Caki2 (cell line): ENCODE measurements at places on chromosomes 3 and 15. TPM values are rescaled to one million over a fixed set of nuclear protein-coding genes. Genes with fewer than 3 reads are reported as not detected.

The PRKCI gene
- 67.7 and 72.9 TPM in 2 replicates for total RNA-seq

DNA sequence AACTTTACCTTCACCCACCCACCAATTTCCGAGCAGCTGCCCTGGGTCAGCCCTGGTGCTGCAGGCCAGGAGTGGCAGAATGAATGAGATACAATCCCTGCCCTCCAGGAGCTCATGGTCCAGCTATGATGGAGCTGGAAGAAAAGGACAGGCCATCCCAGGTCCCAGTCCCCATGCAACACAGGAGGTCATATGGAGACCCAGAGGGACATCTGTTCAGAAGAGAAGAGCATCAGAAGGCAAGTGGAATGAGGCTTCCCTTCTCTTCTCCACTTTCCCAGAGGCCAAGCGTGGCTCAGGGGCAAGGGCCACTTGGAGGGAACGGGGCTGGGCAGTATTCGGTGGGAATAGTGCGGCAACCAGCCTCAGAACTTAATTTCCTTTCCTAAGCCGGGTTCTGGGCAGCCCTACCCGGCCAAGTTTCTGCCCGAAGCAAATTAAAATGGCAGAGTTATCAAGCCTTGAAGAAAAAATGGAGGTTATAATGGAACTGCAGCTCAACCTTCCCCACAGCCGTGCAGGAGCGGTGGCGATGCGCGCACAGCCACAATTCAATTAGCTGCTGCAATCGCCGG lies 35.9 kb downstream of the TLE3 start:
- no peak for DNase-seq

GRCh38 chr15:62112616-62113593 lies 46.1 kb downstream of the C2CD4A start:
- DNase-seq: peak; percentile 96

- no peak for DNase-seq
These were observed 28.1 kb downstream of the ABHD2 start for GRCh38 chr15:89116404-89116803.

The LHFPL4 gene
- not detected in 2 replicates for total RNA-seq

DNA sequence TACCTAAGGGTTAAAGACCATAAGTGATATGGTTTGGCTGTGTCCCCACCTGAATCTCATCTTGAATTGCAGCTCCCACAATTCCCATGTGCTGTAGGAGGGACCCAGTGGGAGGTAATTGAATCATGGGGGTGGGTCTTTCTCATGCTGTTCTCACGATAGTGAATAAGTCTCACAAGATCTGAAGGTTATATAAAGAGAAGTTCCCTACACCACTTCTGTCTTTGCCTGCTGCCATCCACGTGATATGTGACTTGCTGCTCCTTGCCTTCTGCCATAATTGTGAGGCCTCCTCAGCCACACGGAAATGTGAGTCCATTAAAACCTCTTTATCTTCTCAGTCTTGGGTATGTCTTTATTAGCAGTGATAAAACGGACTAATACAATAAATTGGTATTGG lies 75.0 kb upstream of the CADPS start:
- DNase-seq: no peak

The AGTR1 gene
- total RNA-seq: 0.03 TPM in 1 of 2 replicates, not detected in the other

The LTK gene
- not detected in 2 replicates for total RNA-seq

DNA sequence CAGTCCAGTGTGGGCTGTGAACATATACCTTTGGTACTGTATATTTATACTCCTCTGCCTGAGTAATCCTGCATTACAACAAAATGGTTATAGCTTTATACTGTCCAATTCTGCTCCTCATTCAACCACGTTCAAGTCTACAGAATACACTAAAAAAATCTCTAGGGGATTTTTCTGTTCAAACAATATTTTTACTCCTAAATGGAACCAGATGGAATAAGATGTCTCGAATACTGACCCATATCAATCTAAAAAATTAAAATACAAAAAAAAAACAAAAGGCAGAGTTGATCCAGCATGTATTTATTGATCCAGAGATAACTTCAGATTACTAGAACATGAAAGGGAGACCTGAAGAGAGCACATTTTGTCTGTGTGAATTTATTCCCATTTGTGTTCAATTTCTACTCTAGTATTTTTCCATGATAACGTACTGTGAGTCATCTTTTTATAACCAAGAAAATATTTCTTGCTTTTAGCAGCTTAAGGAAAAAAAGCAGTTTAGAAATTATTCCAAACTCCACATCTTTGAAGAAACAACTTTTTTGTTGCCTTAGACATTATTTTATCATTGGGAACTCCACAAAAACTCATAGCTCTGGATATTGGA lies 910.7 kb downstream of the TBL1XR1 start:
- no peak for DNase-seq

DNA sequence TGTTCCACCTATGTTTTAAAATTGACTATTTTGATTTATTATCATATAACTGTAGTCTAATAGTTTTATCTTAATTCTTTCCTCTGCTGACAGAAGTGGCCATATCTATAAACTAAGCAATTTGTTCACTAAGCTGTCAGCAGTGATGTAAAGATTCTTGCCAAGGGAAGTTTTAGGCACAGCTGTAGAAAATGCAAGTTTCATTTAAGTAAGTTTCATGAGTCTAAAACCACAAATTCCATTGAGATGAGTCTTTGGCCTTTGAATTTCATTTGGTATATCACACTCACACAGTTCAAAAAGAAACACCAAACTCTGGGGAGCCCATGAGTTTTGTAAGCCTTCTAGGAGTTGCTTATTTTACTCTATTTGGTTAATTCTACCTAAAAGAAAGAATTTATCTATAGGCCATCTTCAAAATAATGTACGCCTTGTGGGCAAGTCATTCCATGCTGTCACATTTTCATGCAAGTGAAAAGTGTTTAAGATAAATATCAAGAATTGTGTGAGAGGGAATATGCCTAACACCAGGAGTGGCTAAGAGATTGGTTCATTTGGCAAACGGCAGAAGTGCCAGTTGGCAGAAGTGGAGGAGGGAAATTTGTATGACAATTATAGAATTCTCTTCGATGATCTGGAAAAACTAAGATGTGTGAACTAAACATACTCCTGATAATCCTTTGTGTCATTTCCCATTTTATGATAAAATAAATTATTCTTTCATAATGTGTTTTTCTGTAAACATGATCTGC lies 292.9 kb downstream of the ZIC4 start:
- DNase-seq: no peak

- DNase-seq: no peak
These were observed 9.8 kb downstream of the MAP1A start for GRCh38 chr15:43527016-43527801.

GRCh38 chr15:30043211-30043655 lies 39.5 kb upstream of the GOLGA8J start:
- DNase-seq: peak; percentile 36

The STAG1 gene
- total RNA-seq: 10.8 and 19.2 TPM in 2 replicates

DNA sequence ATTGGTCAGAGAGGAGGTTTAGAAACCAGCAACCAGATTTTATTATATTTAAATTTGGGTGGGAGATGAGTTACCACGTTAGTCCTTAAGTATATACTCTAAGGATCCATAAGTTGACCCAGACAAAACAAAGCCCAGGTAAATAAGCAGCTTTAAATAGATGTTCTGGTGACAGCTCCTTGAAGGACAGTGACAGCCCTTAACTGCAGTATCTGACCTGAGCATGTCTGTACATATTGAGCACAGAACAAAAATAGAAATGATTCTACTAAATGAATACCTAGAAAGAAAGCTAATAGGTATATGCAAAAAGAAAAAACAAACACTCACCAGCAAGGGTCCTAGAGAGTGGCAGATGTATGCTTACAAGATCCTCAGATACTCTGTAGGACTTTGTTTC lies 63.0 kb downstream of the UBR1 start:
- no peak for DNase-seq

The CASR gene
- not detected in 2 replicates for total RNA-seq

DNA sequence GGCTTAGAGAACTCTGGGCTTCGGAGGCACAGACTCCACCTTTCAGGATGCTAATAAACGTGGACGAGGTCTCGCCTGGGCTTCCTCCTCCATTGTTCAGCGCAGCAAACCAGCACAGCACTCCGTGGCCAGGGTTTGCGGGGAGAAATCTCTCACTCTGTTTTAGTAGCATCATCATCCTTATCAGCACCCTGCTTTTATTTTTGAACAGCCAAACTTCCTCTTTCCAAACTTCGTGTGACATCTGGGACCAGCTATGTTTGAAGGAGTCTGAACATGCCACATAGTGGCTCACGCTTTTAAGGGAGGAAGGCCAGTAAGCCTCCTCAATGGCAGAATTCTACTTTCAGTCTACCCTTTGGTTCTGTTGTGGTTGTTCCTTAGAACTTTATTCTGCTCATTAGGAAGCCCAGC lies 149.0 kb downstream of the PGPEP1L start:
- DNase-seq: no peak

DNA sequence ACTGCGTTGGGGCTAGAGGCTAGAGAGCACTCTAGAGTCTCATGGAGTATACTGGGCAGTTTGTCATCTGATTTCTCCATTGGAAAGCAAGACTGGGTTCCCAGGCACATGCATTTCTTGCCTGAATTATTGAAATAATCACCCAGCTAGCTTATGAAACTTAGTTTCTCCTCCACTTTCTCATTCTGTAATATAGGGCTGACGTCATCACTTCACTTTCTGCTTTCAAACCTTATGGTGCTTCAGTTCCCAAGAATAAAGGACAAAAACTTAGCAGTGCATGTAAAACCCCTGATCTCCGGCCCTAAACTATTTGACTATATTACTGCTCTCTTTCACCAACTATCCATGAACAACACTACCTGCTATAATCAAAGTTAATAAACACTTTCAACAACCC lies 147.9 kb downstream of the IGSF11 start:
- no peak for DNase-seq

The SYNM gene
- total RNA-seq: 7.3 and 8.3 TPM in 2 replicates

The TJP1 gene
- 25.0 and 39.3 TPM in 2 replicates for total RNA-seq

The MAGEL2 gene
- not detected in 2 replicates for total RNA-seq

DNA sequence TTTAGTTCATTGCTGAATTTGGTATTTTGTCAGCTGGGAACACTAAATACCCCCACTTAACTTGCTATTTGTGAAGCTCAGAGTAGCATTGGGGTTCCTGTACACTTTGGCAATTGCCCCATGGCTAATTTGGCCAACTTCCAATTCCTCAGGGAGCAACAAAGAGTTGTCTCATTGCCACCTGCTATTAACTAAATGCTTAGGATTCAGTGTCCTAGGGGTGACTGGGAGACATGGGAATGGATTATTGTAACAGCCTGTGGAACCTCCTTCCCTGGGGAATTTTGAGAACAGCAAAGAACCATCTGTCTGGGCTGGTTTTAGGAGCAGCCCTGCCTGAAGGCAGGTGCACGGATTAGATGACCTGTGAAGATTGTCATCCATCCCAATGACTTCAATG lies 437.4 kb upstream of the TPRG1 start:
- no peak for DNase-seq

GRCh38 chr3:44424758-44425157 lies 52.7 kb downstream of the ZNF445 start:
- no peak for DNase-seq

DNA sequence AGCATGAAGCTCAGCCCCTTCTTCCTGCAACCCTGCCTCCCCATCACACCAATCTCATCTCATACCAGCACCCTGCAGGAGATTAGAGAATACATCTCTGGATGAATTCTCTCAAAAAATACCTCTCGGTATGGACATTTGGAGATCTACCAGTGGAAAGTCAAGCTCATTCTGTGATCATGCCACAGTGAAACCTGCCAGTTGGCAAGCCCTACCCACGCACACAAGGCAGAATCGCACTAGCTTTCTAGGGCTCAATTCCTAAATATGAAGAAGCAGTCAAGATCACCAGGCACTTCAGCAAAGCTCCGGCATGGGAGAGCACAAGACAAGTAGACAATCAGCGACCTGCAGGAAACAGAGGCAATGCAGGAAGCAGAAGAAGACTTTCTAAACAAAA lies 221.2 kb downstream of the NTRK3 start:
- no peak for DNase-seq

GRCh38 chr3:11475324-11475723 lies 168.4 kb downstream of the VGLL4 start:
- DNase-seq: no peak

DNA sequence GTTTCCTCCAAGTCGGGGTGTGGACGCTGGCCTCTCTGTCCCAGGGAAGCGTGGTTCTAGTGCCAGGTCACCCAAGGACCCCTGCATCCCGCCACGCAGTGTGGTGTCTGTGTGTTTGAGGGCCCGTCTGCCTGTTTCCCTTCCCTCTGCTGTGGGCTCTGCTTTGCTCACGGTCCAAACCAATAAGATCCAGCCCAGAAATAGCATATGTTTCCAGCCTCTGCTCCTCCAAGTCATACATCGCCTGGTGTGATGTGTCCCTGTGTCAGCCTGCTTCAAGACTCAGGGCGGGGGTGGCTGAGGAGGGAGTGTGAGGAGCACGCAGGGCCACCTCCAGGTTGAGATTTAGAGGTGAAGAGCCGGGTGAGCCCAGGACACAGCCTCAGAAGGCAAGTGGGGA lies 21.9 kb upstream of the RPL29 start:
- DNase-seq: no peak

- DNase-seq: no peak
These were observed 982.7 kb upstream of the NR2F2 start for GRCh38 chr15:95347837-95348236.

GRCh38 chr3:159723295-159723694 lies 265.3 kb upstream of the IL12A start:
- DNase-seq: no peak

The IL12A gene
- total RNA-seq: 3.9 and 5.2 TPM in 2 replicates
